ENCODE measurements at places on chromosomes 7 and 10.

GRCh38 chr10:70480239-70480861, 1.8 kb downstream of the PALD1 start:
- DNase-seq: no peak

- no peak for DNase-seq
These were observed 192.3 kb upstream of the AOAH start for GRCh38 chr7:36916619-36917018.

- DNase-seq: no peak
These were observed 90.5 kb downstream of the SGMS1 start for GRCh38 chr10:50533296-50533695.

DNA sequence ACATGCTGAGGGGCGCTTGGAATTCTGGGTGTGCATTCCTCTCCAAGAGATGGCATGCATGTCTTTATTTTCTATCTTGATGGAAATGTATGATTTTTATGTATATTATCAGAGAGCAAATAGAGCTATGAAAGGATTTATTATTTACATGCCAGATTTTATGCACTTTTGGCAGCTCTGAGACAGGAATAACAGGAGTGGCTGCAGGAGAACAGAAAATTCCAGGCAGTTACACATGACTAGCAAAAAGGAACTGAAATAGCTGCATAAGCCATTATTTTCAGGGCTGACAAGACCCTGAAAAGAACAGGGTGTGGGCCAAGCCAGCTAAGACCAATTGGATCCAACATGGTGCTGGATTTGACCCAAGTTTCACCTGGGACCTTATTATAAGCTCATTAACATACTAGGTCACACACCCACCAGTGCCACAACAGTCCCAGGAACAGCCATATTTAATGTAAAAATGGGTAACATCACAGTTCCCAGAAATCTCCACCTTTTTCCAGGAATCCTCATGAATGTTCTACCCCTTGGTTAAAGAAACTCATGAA, 43.2 kb upstream of the ACSL5 start:
- DNase-seq: no peak

GRCh38 chr10:49312246-49312869, 13.4 kb downstream of the C10orf71 start:
- DNase-seq: no peak

GRCh38 chr10:122112625-122113160, 123.7 kb downstream of the TACC2 start:
- DNase-seq: no peak

DNA sequence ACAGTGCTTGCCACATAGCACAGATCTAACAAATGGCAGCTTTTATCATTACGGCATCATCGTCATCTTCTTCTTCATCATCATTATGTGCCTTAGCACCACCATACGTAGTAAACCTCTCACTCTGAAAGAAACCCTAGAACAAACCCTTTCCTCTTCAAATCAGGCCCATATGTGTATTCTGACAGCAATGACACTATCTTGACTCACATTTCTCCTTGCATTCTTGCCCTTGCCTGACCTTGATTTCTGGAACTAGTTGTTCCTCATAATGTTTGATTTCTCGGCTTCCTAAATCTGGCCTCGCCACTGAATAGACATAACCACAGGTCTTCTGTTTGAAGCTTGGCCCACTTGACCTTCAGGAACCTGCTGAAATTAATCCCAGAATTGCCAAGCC, 115.3 kb downstream of the DGKI start:
- no peak for DNase-seq

DNA sequence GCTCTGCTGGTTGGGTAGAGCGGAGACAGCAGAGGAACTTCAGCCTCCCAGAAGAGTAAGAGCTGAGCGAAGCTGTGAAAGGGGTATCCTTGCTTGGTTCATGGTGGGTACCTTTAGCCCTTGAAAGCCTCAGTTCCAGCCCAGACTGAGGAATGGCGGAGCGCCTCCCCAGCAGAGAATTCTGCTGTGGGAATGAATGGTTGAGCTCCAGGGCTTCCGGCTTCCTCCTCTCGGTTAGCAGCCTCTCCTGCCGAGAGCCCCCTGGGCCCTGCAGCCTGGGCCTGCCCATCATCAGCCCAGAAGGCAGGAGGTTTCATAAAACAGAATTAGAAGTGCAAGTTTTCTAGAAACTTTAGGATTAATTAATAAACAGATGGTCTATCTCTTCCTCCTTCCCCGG, 79.9 kb upstream of the ANLN start:
- no peak for DNase-seq
